ENCODE measurements at places on chromosomes 16 and 17. TPM values are rescaled to one million over a fixed set of nuclear protein-coding genes. Genes with fewer than 3 reads are reported as not detected.

The MIEF2 gene
- 26.8 TPM for total RNA-seq

The KRT24 gene
- not detected for total RNA-seq

The HOXB6 gene
- 160 TPM for total RNA-seq

The TBC1D26 gene
- total RNA-seq = not detected

The CDH11 gene
- not detected for total RNA-seq

The CHD3 gene
- total RNA-seq = 52.8 TPM

The OR1F1 gene
- total RNA-seq = not detected

The HSD11B2 gene
- 18.3 TPM for total RNA-seq

The SCARF1 gene
- total RNA-seq = 1.3 TPM

The HOXB9 gene
- total RNA-seq = 188 TPM

The CBX8 gene
- 14.4 TPM for total RNA-seq

The NUPR1 gene
- total RNA-seq = 0.56 TPM

The SPATA22 gene
- total RNA-seq = not detected

The RAB11FIP4 gene
- 58.3 TPM for total RNA-seq

The OR1A1 gene
- not detected for total RNA-seq

The PSMD7 gene
- 73.9 TPM for total RNA-seq

The VTN gene
- total RNA-seq = not detected

The GPRC5B gene
- 0.16 TPM for total RNA-seq

The KRTAP3-2 gene
- not detected for total RNA-seq

The CCL23 gene
- total RNA-seq = not detected

The KRTAP2-2 gene
- not detected for total RNA-seq

The APOH gene
- total RNA-seq = 22.1 TPM

The MMP25 gene
- not detected for total RNA-seq

The SULT1A1 gene
- total RNA-seq = 30.9 TPM

The CASKIN1 gene
- total RNA-seq = 0.08 TPM

The ASIC2 gene
- not detected for total RNA-seq

The C16orf46 gene
- total RNA-seq = 2.4 TPM

The OTOP2 gene
- total RNA-seq = not detected

The PRSS8 gene
- 116 TPM for total RNA-seq

The MYO18A gene
- 108 TPM for total RNA-seq

The PIMREG gene
- 111 TPM for total RNA-seq

The GNGT2 gene
- not detected for total RNA-seq

The CCL8 gene
- not detected for total RNA-seq

The RASL10B gene
- 7.5 TPM for total RNA-seq

The MYH2 gene
- not detected for total RNA-seq

The PDPK1 gene
- total RNA-seq = 23.7 TPM

The SLC38A8 gene
- not detected for total RNA-seq

The CSH2 gene
- not detected for total RNA-seq

The MYO15B gene
- 29.0 TPM for total RNA-seq

The PROCA1 gene
- 3.8 TPM for total RNA-seq

The CTRB1 gene
- total RNA-seq = not detected

The KRTAP17-1 gene
- not detected for total RNA-seq

The IL32 gene
- total RNA-seq = 8.5 TPM

The C1QL1 gene
- total RNA-seq = 0.05 TPM

The OTOA gene
- 0.05 TPM for total RNA-seq

The CES3 gene
- total RNA-seq = 3.4 TPM

The TMED6 gene
- 0.10 TPM for total RNA-seq

The ADORA2B gene
- 8.2 TPM for total RNA-seq

The BCO1 gene
- 0.60 TPM for total RNA-seq

The KCNH6 gene
- not detected for total RNA-seq

The SLC16A3 gene
- total RNA-seq = 156 TPM

The SPHK1 gene
- 4.4 TPM for total RNA-seq

The PPY gene
- not detected for total RNA-seq

The SLC52A1 gene
- not detected for total RNA-seq

The C16orf89 gene
- total RNA-seq = not detected

The KRT26 gene
- total RNA-seq = not detected

The TAC4 gene
- total RNA-seq = not detected

All from HT-29 (cell line).